ENCODE measurements at places on chromosomes 3 and 15. TPM values are rescaled to one million over a fixed set of nuclear protein-coding genes. Genes with fewer than 3 reads are reported as not detected.
A peak's percentile ranks its signal among the peaks of the same experiment; 100 is the strongest.

DNA sequence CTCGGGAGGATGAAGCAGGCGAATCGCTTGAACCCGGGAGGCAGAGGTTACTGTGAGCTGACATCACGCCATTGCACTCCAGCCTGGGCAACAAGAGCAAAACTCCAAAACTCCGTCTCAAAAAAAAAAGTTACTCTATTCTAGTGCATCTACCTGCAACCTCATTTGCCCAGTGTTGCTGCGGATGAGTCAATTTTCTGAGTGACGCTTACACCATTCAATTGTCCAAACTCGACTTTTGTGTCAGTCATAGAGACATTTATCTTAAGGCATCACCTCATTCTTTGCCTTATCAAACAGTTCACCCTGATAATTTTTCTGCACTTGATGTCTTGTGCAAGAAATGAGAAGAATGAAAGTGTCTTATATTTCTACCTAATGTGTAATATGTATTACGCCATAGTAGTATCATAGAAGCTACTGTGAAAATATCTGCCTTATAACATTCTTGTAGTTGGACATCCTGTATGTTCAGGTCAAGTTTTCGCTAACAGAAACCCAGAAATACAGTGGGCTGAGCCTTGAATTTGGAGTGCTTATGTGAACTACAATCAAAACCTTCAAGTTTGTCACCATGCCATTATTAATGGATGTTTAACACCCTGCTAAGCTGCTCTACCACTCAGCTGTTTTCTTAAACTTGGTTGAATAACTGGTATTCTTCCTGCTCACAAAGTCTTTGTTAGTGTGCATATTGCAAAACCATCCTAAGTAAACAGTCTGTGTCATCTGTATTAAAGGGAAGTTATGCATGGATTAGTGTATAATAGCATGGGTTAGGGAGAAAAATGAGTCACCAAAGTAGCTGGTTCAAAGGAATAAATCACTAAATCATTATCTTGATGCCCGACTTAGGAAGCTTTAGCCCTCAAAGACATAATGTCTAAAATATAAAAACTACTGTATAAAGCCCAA, 531.0 kb upstream of the NR2F2 start:
- no peaks in the 10 kb centered on the region for H3K36me3 ChIP-seq
- no peak overlapping the region for H3K27ac ChIP-seq
- no peak overlapping the region for H3K4me3 ChIP-seq
- DNase-seq = no peak
- H3K4me1 ChIP-seq = peaks cover 2% of the 10 kb centered on the region

GRCh38 chr3:112389961-112390360, 57.0 kb downstream of the CD200 start:
- peaks cover 12% of the 10 kb centered on the region for H3K4me1 ChIP-seq
- no peak for DNase-seq
- no peak overlapping the region for H3K27ac ChIP-seq
- H3K36me3 ChIP-seq = no peaks in the 10 kb centered on the region
- H3K4me3 ChIP-seq = no peak overlapping the region

DNA sequence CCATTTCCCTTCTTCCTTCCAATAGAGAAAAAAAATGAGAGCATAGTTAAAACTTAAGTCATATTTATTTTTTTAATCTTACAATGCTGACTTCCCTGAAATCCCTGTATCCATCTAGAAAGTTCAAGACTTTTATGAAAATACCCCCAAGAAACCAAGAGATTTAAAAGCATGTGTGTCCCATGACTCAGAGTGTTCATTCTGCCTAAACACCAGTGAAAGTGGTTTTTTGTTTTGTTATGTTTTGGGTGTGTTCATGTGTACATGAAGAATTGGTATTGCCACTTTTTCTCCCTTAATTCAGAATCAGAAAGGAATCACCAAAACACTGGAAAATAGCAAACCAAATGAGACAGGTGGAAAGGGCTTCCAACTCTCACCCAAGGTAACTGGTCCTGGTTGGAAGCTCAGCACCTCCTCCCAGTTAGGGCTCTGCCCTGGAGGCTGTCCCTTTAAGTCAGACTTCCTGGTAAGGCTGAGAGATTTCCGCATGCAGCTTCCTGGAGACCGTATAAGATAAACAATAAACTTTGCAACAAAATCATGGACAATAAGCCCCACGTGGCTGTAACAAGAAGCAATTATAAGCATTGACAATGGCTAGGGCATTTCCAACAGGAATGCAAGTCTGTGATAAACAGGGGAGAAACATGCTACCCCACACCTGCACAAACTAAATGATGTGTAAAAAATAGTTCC, 121.9 kb upstream of the ARHGEF3 start:
- peak overlapping the region; percentile 97 for H3K27ac ChIP-seq
- DNase-seq = peak; percentile 34
- H3K36me3 ChIP-seq = no peaks in the 10 kb centered on the region
- peaks cover 65% of the 10 kb centered on the region for H3K4me1 ChIP-seq

DNA sequence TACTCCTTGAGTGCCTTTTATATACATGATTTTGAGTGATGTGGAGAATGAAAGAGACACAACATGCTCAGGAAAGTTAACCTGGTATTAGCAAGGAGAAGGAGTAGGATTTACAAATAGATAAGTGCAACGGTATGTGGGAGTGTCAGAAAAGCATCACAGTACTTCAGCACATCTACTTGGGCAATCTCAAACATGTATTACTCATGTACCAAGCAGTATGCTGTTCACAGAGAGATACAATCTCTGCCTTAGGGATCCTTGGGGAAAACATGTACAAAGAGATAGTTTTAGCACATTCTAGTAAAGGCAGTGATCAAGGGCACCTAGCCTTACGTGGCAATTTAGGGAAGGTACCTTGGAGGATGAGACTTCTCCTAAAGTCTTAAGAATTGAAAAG, 146.5 kb downstream of the FILIP1L start:
- H3K27me3 ChIP-seq = no peaks in the 10 kb centered on the region
- no peak for DNase-seq
- H3K4me3 ChIP-seq = no peak overlapping the region
- H3K36me3 ChIP-seq = peaks cover 4% of the 10 kb centered on the region
- no peak overlapping the region for H3K27ac ChIP-seq

IL17RD gene
- not detected for total RNA-seq

TEX55 gene
- total RNA-seq = not detected

DNA sequence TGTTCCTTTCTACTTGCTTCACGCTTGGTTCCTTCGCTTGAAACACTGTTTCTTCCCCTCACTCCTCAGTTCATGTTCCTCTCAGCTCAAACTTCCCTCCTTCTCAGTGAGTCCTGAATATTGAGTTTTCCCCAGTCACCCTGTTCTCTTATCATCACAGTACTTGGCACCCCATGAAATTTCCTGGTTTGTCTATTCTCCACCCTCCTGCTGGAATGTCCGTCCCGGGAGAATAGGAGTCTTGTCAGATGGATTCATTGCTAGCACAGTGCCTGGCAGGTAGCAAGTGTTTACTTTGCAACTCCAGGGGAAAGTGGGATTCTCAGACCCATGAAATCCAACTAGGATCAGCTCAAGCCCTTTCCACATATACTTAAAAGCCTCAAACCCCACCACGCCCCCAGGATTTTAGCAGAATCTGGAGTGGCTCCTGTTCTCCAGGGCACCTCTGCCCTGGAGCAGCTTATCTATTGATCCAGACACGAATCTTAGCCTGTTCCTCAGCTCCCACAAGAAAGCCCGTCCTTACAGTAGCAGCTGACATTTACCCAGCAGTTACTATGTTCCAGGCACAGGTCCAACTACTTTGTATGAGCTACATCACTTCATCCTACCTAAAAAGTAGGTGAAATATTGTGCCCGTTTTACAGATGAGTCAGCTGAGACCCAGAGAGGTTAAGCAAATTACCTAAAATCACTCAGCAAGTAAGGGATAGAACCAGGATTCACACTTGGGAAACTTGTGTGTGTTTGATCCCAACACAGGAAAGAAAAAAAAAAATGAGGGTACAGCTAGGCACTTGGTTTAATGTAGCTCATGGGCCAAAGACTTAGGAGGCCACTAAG, 36.8 kb upstream of the MAP3K13 start:
- H3K27ac ChIP-seq = no peak overlapping the region
- H3K27me3 ChIP-seq = no peaks in the 10 kb centered on the region
- H3K4me3 ChIP-seq = no peak overlapping the region
- no peaks in the 10 kb centered on the region for H3K36me3 ChIP-seq
- DNase-seq = no peak
- H3K4me1 ChIP-seq = no peaks in the 10 kb centered on the region

DNA sequence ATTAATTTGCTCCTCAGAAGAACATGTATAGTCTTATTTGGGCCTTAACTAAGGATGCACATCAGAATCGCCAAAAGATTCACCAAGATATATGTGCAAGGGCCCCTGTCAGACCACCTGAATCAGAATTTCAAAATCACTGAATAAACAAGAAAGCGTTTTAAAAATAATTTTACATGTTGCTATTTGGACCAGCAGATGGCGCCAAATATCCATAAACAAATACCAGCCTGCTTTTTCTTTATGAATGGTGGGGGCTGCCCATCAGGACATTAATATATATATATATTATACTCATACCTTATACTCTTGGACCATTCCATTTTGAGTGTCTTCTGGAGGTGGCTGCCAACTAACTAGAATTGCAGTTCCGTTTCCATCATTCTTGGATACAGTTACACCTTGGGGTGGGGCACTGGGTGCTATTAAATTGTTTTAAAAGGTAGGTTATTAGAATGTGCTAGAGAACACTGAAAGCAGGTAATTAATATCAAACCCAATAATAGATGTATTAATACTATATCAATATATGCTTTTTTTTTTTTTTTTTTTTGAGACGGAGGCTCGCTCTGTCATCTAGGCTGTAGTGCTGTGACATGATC, 1108.3 kb downstream of the ROBO1 start:
- DNase-seq = no peak
- H3K4me1 ChIP-seq = no peaks in the 10 kb centered on the region
- H3K27me3 ChIP-seq = no peaks in the 10 kb centered on the region

DNA sequence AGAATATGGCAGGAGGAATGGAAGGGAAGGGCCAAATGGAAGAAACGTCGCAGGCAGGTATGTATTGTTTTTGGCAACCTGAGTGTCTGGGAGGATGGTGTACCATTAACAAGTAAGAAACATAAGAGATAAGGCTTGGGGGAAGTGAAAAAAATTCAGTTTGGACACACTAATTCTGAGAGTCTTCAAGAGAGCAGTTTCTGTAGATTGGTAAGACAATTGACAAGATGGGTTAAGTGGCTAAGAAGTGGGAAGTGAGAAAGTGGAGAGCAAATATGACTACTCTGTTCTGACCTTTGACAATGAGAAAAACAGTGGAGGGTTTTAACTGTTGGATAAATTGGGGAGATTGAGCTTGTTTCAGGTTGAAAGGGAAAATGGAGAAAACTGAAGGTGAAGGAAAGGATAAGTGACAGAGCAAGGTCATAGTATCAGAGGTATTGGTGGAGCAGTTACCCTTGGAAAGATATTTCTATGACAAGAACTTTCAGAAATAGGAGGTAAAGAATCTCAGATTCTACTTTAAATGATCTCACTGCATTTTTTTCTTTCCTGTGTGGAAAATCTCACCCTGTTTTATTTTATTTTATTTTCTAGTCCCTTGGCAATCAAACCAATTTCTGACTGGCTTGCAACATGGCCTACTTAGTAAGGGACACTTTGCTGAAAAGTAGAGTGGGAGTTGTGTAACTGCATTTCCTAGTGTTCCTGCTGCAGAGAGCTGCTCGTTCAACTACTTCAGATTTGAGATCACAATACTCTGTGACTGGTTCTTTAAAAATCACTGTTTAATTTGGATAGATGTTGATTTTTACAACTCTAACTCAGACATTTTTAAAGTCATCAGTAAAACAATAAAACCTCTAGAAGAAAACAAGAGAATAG, 23.1 kb upstream of the GABPB1 start:
- no peaks in the 10 kb centered on the region for H3K27me3 ChIP-seq
- H3K4me3 ChIP-seq = no peak overlapping the region
- H3K36me3 ChIP-seq = no peaks in the 10 kb centered on the region

GRCh38 chr3:84125760-84126159, 833.0 kb upstream of the CADM2 start:
- no peaks in the 10 kb centered on the region for H3K27me3 ChIP-seq
- no peaks in the 10 kb centered on the region for H3K36me3 ChIP-seq
- DNase-seq = no peak
- H3K4me1 ChIP-seq = no peaks in the 10 kb centered on the region
- no peak overlapping the region for H3K4me3 ChIP-seq

UTS2B gene
- not detected for total RNA-seq

DNA sequence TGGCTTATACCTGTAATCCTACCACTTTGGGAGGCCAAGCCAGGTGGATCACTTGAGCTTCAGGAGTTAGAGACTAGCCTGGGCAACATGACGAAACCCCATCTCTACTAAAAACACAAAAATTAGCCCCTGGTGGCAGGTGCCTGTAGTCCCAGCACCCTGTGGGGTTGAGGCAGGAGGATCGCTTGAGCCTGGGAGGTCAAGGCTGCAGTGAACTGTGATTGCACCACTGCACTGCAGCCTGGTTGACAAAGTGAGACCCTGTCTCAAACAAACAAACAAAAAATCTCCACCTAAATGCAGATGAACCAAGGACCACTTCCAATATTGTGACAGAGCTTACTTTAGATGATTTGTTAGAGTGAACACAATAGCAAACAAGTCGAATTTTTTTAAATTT, 53.7 kb downstream of the TP53BP1 start:
- no peak overlapping the region for H3K27ac ChIP-seq
- no peaks in the 10 kb centered on the region for H3K4me1 ChIP-seq
- no peak for DNase-seq

ISLR gene
- not detected for total RNA-seq

Data from T-helper 17 cell (primary cell).